Activated CD4-positive, alpha-beta T cell treated with anti-CD3 and anti-CD28 coated beads, Interleukin-2, amount 50 U/mL, for 48 hours (primary cell): ENCODE measurements at places on chromosomes 12 and 14.

DNA sequence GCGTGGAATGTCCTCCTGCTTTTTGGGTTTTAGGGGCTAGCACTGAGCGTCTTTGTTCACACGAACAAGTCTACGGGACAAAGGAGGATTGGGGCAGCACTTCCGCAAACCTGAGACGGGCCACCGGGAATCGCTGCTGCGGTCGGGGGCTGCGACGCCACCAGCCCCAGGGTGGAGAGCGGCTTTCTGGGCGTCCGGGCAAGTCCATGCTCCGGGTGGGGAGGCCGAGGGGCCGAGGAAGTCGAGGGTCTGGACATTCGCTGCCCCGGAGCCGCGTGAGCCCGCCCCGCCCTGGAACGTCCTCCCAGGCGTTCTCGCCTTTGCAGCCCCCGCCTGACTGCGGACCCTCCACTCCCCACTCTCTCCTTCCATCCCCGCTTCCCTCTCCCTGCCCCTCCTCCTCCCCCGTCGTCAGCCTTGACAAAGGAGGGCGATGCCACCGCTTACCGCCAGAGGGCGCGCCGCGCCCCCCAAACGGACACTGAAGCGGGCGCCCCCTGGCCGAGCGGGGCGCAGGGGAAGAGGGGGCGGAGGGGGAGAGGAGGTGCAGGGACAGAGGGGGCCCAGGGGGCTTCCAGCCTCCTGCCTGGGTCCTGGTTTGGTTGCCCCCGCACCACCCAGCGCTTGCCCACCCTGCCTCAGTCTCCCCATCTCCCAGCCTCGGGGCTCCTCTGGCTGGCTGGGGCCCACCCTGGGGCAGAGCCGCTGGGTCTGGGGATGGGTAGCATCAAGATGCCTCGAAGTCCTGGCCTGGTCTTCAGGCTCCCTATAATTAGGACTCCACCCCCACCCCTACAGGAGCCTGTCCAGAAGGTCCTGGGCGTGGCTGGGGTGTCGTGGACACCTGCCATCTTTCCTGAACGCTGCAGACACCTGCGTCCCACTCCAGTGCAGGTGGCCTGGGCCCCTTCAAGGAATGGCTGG is 39.1 kb upstream of the INF2 start:
- peak; percentile 71 for DNase-seq

- DNase-seq: no peak
Observed at GRCh38 chr14:95482627-95483308, 33.7 kb downstream of the SYNE3 start.

DNA sequence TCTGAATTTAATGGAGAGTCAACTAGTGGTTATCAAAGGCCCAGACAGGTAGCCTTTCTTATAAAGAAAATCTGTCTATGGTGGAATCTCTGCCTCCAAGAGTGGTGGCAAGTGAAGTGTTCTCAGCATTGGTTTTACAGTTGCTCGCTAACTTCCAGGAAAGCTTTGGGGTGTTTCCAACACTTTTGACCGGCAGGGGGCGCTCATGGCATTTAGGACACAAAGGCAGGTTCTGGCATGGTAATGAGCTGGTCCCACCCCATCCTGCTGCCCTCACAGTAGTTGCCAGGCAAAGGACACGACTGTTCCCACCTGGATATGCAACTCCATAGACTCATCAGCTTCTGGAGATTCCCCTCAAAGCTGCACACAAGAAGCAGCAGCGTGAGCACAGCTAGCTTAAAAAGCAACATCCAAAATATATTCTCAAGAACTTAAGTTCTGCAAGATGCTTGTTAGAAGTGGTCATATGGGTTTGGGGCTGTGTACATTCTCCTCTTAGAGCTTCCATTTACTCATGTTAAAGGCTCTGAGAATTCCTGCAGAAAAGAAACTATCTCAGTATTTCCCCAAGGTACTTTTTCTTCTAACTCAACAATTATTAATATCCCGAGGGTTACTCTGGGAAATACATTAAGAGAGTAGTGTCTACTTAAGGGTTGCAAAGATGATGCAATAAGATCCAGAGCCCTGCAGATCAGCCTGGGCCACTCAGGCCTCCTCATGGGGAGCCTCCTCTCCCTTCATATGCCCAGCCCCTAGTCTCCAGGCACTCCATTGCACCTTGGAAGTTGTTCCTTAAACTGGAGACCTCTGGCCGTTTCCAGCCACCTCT is 14.8 kb downstream of the PROX2 start:
- DNase-seq: peak; percentile 97

- no peak for DNase-seq
Observed at GRCh38 chr12:59185295-59185694, 265.0 kb upstream of the LRIG3 start.

DNA sequence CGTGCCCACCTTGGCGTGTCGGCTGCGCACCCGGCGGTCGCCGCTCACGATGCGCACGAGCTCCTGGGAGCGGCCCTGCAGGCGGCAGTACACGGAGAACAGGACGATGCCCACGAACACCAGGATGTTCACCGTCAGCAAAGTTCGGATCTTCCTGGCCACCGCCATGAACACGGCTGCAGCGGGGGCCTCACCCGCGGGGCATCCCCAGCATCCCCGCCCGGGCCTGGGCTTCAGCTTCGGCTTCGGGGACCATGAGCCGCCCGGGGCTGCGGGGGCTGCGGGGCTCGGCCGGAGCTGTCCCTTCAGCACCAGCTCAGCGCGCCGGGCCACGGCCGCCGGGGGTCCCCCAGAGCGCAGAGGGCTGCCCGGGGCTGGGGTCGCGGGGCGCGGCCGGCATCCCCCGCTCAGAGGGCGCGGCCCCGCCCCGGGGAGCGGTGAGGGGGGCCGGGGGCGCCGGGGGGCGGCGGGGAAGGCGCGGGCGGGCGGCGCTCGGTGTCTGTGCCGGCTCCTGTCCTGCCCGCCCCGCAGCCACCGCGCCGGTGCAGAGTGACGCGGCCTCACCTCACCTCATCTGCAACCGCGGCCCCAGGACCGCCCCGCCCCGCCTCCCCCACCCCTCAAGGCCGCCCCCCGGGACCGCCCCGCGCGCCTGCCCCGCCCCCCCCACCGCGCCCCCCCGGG is at the start of gene GALNT9:
Gene GALNT9, minus strand, starts transcription at position 554 of the 684 bp plus-strand sequence. Its CDS starts 386 bp downstream, at position 168.
- peak; percentile 12 for DNase-seq

DNA sequence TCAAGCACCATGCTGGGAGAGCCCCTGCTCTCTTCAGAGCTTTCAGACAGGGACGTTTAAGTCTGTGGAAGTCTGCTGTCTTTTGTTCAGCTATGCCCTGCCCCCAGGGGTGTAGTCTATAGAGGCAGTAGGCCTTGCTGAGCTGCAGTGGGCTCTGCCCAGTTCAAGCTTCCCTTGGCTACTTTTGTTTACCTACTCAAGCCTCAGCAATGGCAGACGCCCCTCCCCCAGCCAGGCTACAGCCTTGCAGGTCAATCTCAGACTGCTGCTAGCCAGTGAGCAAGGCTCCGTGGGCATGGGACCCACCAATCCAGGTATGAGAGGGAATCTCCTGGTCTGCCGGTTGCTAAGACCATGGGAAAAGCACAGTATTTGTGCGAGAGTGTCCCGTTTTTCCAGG is 37.4 kb upstream of the C12orf71 start:
- DNase-seq: no peak
